ENCODE measurements at places on chromosomes 7 and 10.
A peak's percentile ranks its signal among the peaks of the same experiment; 100 is the strongest.

GRCh38 chr10:61285749-61286148 lies 167.4 kb downstream of the TMEM26 start:
- DNase-seq = no peak

- DNase-seq = no peak
These were observed 118.5 kb downstream of the GLRX3 start for GRCh38 chr10:130254662-130255061.

DNA sequence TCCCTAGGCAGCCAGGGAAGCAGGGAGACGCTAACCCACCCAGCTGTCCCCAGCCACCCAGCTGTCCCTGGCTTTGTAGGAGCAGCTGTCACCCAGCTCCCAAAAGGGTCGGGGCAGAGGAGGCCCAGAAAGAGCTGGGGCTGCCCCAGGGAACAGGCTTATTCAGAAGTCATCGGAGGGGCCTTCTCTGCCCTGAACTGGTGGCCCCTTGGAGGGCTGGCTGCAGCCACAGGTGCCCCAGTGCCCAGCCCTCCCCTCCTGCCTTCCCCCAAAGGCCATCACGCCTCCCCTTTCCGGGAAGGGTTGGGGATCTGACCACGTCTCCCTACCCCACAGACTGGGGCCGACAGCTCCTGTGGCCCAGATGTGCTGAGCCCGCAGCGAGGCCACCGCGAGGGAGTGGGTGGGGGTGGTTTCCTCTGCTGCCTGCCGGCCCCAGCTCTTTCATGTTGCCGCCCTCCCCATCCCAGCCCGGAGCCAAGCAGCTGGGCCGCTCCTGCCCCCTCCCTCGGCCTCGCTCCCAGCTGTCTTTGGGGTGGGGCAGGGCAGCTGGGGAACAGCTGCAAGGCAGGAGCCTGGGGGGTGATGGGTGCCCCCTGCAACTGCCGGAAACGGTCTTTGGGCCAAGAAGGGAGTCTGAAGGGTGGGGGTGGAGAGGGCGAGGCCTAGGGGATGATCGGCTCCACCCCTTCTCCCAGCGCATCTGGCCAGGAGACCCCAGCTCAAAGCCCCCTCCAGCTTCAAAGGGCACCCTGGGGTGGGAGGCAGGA lies 16.8 kb downstream of the TRIM8 start:
- DNase-seq = peak; percentile 45

DNA sequence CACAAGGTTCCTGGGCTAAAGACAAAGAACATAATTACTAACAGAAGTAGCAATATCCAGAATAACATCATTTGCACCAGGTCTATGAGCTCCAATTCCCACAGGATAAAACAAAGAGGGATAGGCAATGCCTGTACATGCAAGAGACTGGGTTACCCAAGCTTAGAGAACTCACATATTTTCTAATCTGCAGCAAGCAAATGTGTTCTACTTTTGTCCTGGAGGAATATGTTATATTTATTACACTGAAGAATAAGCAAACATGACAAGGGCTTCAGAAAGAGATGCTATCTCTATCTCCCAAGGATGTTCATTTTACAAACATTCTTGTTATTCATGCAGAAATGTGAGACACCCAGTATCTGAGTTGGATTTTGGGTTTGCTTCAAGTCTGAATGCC lies 118.6 kb downstream of the MDFIC start:
- no peak for DNase-seq

GRCh38 chr10:101485681-101486554 lies 102.1 kb downstream of the POLL start:
- no peak for DNase-seq

- no peak for DNase-seq
These were observed 42.9 kb downstream of the SH3PXD2A start for GRCh38 chr10:103812432-103812831.

- no peak for DNase-seq
These were observed 26.3 kb downstream of the FAM107B start for GRCh38 chr10:14748441-14748840.

- no peak for DNase-seq
These were observed 25.5 kb upstream of the EBLN1 start for GRCh38 chr10:22243321-22243720.

GRCh38 chr10:13701157-13701919 lies 114.6 kb downstream of the PRPF18 start:
- no peak for DNase-seq

- DNase-seq = peak; percentile 8
These were observed 22.6 kb downstream of the PNPLA8 start for GRCh38 chr7:108503112-108504026.

DNA sequence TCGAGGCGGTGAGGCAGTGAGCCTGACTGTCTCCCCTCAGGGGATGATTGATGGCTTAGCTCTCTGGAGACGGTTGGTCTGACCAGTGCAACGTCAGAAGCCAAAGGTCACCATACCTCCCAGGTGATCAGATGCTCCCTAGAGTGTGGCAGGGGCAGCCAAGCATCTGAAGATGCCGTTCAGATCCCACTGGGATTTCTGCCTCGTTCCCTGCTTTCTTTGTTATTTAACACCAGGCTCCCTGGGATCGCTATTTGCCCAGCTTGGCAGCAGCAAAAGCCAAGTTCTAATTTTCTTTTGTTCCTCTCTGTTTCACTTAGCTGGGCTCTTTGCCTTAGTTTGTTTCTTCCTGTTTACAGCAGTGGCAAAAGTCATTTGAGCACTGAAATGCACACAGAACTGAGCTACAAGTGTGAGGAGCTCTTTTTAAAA lies 53.5 kb upstream of the SVIL start:
- no peak for DNase-seq

GRCh38 chr10:98077223-98077622 lies 46.8 kb upstream of the CRTAC1 start:
- DNase-seq = no peak

- DNase-seq = no peak
These were observed 187.7 kb upstream of the KLF6 start for GRCh38 chr10:3972460-3973301.

DNA sequence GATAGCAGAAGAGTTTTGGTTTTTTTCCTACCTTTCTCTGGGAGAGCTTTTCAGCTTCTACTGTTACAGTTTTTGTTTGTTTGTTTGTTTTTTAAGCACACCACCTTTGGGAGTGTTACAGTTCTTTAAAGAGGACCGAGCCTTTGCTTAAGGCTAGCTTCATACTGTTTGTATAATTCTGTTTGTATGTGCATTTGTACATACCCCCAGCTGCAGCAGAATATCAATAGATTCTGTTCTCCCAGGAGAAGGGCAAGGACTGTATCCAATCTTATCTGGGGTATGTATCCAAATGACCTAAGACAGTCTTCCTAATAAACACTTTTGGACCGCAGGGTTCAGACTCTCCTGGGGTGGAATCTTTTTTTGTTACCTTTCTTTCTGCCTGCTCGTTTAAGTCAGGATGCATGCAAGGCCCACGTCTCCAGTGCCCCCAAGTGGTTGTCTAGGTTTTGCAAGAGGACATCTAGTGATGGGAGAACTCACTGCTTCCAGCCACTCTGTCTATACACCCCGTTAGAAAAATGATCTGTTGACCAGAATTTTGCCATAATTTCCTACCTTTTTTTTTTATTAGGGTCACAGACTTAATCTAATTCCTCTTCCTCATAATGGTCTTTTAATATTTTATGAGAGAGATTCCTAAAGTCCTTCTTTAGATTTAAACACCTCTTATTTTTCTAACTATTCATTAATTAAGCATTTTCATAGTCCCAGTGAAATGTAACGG lies 23.9 kb downstream of the NRF1 start:
- DNase-seq = peak; percentile 70

DNA sequence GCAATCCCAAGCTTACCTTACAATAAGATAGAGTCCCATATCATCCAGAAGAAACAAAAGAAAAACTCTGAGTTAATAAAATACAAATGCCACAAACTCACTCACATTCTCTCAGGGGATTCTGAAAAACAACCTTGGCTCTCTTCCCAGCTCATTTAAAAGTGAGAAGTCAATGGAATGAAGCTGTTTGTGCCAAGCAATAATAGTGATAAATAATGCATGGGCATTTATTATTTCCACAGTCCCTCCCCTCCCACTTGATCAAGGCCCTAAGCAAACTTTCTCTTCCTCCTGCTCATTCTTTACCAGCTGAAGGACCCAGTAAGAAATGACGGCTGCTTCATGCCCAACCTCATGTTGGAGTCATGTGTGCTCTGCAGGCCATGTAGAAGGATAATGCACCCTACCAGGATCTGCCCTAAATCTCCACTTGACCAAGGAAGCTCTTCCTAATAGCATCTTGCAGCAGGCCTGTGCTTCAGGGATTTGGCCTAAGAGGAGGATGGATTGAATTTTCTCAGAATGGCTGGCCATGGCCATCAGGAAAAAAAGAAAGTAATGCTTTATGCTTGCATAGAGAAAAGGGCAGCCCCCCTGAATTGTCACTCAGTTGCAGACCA lies 451.3 kb downstream of the GPAM start:
- no peak for DNase-seq

DNA sequence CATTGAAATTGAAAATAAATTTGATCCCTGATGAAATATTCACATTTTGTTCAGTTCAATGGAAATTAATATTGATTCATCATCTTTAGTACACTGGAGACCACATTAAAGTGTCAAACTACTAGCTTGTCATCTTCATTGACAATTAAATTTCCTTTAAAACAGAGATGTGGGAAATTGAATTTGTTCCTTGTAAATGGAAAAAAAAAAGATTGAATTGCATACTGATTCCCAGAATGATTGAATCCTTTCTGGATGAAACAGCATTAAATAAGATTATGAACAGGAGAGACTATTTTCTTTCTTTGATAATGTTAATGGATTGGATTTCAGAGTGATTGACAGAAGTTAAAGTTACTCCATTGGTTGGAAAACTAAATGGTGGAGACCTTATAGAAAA lies 241.3 kb upstream of the CNTNAP2 start:
- no peak for DNase-seq

- DNase-seq = no peak
These were observed 809.7 kb downstream of the CCSER2 start for GRCh38 chr10:85138046-85138445.

GRCh38 chr7:102101111-102101551 lies 185.5 kb upstream of the SH2B2 start:
- no peak for DNase-seq

GRCh38 chr10:81730891-81731290 lies 144.1 kb upstream of the NRG3 start:
- DNase-seq = no peak

DNA sequence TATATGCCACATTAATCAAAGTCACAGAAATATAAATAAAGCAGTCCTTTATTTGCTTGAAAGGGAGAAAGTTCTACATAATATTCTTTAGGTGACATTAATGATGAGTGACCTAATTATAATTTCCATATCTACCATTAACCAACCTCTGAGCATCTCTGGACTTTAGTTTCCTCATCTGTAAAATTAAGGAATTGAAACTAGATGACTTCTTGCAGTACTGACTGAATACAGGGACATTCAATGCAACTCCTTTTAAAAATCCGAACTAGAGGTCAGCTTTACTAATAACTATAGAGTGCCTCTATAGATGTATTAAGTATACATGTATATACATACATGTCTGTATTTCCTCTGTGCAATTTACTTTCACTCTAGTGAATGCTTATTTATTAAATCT lies 3.9 kb downstream of the FMC1 start:
- DNase-seq = no peak

DNA sequence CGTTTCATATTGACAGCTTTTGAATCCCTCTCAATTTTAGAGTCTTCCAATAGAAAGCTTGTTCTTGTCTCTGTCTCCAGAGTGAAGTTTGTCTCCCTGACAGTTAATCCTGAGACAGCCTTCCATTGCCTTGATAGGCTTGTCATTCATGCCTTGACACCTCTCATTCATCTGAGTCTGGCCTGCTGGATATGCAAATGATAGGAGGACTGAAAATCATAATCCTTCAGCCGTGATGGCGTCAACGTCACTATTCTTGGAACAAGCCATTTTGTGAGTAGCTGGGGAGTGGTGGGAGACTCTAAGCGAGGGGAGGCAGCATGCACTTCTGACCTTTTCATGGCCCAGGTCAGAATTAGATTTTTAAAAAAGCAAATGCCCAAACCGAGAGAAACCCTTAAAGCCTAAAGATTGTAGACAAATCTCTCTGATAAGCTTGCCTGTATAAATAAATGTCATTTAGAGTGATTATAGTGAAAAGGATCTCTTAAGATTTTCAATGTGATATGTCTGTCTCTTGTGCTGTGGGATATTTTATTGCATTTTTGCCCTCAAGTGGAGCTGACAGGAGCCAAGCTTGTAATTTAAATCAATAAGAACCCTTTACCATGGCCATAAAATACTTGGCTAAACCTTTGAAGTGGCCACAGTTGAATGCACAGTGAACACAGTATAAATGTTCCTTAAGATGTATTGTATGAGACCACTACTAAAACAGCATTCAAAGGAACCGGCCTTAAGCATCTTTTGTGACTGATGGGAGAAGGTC lies 148.8 kb downstream of the SNX10 start:
- DNase-seq = no peak

DNA sequence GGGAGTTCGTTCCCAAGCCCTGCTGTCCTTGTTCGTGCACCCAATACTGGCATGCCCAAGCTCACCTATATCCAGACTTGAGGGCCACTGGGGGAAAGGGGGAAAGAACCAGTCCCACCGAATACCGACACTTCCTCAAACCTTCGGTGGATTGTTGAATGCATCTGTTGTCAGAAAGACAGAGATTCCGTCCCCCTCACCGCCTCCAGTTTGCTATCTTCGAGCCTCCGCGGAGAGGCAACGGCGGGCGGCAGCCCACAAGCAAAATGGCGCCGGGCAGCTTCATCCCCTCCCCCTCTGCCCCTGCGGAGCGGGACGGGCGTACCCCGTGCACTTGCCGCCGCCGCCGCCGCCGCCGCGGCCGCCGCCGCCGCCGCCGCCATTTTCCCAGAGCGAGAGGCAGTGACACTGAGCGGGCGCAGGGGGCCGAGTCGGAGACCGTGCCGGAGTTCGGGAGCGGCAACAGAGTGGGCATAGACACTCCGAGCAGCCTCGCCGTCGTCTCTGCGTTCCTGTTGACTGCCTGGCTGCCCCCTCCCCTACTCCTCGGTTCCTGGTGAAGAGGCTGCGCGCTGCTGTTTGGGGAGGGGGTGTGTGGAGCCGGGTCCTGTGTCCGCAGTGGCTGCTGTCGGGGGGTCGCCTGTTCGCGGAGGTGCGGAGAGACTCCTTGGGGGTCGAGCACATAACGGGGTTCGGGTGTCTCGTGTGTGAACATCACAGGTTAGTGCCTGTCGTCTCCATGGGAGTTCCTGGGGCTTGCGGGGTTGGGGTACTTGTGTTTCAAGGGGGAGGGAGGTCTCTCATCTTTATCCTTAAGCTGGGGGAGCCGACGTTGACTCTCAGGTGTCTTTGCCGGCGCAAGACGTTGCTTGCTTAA lies at the start of gene KMT2E:
Gene KMT2E, plus strand, starts transcription at position 390 of the 877 bp plus-strand sequence. CDS start 26,748 bp downstream, outside the sequence.
- peak; percentile 89 for DNase-seq

GRCh38 chr10:84588971-84589370 lies 260.6 kb downstream of the CCSER2 start:
- no peak for DNase-seq

DNA sequence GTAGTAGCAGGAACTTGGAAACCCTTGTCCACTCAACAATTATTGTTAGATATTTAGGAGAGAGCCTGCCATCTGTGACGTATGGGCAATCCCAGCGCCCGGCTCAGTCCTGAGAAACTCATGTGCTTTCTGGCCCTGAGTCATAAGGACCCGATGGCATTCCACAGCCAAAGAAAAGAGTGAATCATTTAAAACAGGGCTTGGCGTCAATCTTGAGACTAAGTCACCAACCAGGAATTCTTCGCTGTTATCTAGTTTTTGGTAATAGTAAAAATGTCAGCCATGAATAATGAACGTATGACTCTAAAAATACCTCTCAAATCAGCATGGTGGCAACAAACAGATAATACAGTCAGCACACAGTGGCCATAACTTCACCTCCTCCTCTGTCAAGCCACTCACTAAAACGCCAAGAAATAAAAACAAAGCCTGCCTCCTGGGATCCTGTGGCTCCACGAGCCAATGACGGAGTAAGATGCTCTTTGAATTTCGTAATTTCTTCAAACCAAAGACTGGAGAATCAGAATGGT lies 140.8 kb downstream of the ADAM12 start:
- peak; percentile 100 for DNase-seq
